ENCODE measurements at places on chromosomes 5 and 9. TPM values are rescaled to one million over a fixed set of nuclear protein-coding genes. Genes with fewer than 3 reads are reported as not detected.
A peak's percentile ranks its signal among the peaks of the same experiment; 100 is the strongest.

GMCL2 gene
- total RNA-seq, result not detected

GRCh38 chr5:142686968-142687367 lies 1.1 kb upstream of the FGF1 start:
- DNase-seq, result no peak

IFT74 gene
- 19.2 TPM for total RNA-seq

DBH gene
- total RNA-seq, result not detected

- DNase-seq, result peak; percentile 43
These were observed 43.7 kb upstream of the SLIT3 start for GRCh38 chr5:169344629-169345028.

DNA sequence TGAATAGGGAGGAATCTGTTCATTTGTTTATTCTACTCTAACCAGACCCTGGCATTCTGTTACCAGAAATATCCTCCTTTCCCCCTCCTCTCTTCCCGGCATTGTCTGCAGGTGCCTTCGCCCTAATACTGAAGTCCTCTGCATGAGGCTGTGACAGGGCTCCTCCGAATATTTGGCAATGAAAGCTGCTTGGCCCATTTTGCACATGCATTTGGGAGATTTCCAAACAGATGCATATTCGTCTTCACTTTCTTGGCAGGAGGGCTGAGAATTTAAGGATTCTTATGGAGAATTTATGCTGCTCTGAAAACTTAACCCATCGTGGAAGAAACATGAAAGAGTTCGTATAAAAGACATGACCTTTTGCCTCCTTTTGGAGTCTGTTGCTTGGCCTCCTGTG lies 484.0 kb downstream of the ZNF608 start:
- peak; percentile 2 for DNase-seq

GRCh38 chr9:17319864-17320263 lies 185.0 kb downstream of the CNTLN start:
- DNase-seq, result peak; percentile 6

IARS1 gene
- total RNA-seq, result 482 TPM

PCDHGB5 gene
- 8.5 TPM for total RNA-seq
